ENCODE measurements at places on chromosomes 1 and 21.

DNA sequence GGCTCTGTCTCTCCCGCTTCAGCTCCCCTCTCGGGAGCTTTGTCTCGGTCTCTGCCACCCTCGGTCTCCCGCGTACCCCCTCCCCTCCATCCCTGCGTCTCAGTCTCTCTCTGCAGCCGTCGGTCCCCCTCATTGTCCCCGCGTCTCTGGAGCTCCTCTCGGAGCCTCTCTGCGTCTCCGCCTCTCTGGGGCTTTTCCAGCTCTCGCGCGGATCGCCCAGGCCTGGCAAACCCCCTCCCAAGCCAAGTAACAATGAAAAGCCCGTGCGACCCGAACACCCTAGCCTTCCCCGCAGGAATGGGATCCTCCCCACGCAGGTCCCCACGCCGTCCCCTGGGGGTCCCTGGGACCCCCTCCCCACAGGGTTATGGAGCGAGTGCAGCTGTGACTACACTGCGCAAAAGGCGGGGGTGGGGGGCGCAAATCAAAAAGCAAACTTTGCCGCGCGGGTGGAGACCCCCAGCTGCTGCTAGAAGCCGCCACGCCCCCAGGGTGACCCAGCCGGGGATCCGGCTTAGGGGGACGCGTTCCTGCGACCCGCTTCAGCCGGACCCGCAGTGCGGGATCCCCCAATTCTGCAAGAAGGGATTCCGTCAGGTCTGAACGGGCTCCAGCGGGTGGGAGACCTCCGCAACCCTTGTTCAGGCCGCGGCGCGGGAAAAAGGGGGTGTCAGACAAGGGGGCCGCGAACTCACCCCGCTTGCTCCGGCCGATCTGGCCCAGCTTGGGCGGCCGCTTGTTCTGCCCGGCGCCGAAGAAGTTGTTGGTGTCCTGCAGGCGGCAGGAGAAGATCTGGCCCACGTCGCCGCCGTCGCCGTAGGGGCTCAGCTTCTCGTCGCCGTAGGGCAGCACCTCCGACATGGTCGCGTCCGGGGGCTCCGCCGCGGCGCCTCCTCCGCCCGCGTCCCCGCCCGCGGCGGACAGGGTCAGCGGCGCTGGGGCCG is 1.2 kb downstream of the CAMK2N1 start:
- no peak for DNase-seq

DNA sequence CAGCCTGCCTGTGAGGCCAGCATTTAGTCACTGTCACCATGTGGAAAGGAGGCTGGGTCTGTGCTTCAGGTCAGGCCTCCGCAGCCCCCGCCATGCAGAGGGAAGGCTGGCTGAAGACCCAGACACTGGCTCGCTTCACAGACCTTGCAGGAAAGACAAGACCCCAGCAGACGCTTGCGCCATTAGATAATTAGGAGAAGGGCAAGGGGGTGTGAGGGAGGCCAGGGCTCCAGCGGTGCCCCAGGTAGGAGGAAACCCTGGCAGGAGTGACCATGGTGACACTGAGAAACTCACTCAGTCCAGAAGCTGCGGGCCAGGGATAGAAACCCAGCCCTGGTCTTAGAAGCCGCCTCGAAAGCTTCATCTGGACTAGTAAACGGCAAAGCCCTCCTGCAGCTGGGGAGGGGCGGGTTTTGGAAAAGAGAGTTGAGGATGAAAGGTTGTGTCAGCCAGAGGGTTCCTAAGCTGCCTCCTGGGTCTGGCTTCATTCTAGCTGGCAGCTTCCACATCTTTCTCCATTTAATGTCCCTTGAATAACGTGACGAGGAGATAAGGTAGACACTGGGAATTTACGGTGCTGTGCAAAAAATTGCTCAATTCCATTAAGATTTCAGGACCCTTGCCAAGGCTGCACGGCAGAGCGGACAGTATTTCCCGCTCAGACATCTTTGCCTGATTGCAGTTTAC is 294.1 kb upstream of the VAMP3 start:
- DNase-seq: no peak

DNA sequence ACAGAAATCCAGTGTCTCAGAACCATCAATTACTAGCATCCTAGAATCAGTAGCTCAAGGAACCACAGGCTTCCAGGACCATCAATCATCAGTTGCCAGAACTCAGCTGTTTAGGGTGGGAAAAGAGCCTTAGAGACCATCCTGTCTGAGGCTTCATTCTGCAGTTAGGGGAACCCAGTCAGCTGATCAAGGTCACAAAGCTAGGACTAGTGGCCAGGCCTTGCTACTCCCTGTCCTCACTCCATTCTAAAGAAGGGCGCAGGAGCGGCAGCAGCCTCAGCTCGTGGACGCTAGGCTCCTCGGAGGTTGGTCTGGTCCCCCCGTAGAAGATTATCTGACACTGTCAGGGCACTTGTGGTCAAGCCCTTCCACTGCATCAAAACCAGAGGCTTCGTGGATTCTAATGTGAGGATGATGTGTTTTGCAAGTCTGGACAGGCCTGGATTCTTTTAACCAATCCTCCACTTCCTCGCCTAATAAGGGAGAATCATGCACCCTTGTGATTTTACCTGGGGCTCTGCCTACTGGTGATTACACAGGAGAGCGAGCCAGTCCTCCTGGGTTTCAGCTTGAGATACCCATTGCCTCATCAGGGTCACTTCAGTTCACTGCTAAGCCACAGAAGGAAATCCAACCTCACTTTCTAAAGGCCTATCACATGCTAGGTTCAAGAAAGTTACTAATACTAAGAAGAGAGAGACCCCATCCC is 41.7 kb upstream of the IFFO2 start:
- no peak for DNase-seq

GRCh38 chr1:22472596-22472995 is 20.9 kb downstream of the ZBTB40 start:
- DNase-seq: no peak

DNA sequence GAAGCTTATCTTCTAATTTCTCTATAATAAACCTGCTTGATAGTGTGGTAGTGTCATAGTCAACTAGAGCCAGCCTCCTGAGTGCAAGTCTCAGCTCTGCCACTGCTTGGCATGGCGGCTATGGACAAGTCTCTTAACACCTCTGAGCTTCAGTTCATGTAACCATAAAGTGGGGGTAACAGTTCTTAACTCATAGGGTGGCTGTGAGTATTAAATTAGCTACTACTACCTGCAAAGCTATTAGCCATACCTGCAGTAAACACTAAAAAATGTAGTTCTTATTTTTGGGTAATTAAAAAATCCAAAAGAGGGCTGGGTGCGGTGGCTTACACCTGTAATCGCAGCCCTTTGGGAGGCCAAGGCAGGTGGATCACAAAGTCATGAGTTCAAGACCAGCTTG is 2.2 kb upstream of the CDC42 start:
- no peak for DNase-seq

GRCh38 chr1:93827633-93828366 is 51.2 kb downstream of the DNTTIP2 start:
- DNase-seq: no peak

- no peak for DNase-seq
These were observed 34.7 kb upstream of the GPR25 start for GRCh38 chr1:200837931-200838571.

DNA sequence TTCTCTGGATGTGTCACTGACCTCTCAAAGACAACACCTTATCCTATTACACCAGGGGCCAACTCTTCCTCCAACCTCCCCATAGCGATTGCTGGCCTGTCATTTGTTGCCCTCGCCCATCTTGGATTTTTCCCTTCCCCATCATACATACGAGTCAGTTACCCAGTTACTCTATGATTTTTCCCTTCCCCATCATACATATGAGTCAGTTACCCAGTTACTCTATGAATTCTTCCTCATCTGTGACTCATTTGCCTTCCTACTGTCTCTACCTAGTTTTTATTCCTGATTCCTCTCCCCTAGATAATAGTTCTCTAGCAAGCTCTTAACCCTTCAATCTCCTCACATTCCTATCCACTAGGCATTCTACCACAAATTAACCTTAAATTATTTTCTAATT is 178.8 kb downstream of the NR5A2 start:
- DNase-seq: no peak

DNA sequence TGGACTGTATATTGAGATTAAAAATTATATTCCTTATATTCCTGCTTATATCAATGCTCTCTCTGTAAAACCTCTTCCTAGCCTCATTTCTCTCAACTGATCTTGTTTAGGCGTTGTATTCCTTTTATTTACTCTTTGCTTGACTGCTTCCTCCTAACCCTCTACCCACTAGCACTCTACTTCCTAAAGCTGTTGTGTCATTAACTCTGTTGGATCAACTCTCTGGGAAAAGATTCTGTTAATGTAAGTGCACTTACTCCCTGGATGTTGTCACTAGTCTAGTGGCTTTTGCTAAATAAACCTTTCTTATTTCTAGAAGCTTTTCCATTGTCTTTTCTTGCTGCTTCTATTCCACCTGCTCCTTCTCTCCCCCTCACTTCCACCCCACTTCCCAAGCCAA is 6.5 kb downstream of the SPATA46 start:
- DNase-seq: no peak

DNA sequence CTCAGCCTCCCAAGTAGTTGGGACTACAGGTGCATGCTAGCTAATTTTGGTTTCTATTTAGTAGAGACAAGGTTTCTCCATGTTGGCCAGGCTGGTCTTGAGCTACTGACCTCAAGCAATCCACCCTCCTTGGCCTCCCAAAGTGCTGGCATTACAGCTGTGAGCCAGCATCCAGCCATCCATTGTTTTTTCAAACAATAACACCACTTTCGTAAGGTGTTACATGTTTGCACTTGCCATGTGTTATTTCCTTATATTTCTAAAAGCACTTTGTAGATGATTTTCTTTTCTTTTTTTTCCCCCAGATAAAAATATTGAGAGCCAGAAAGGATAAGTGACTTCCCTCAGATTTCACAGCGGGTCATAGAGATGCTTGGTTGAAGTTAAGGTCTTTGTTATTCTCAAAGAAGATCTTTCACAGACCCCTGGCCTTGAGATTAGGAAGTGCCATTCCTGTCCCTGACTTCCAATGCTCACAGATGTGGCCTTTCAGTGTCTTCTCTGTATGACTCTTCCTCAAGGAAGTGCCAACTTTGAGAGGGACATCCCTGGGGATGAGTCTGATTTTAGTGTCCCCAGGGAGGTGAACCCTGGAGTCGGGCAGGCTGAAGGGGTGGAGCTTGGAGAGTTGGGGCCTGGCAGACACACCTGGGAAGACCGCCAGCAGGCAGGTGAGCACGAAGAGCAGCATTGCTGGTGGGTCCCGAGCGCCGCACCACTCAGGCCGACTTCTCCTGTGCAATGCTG is 6.3 kb downstream of the PIGR start:
- DNase-seq: no peak

GRCh38 chr1:60111716-60112115 is 38.1 kb upstream of the C1orf87 start:
- DNase-seq: no peak

DNA sequence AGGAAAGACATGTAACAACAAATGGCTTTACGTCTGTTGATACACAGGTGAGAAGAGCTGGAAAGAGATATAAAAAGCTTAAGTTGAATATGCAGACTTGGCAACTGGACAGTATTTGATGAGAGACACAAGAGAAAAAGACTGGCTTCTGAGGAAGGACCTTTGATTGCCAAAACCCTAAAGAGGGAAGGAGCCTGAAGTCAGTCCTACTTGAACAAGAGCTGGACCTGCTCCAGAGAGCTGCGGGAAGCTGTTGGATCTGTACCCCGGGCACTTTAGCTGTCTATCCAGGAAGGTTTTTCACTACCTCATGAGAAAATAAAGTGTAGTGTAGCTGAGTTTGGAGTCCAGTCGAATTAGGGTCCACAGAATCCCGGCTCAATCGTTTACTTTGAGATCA is 25.3 kb upstream of the LRRC8B start:
- DNase-seq: no peak
